Aorta (tissue), 5 donors: ENCODE measurements at places on chromosomes 1 and 21. TPM values are rescaled to one million over a fixed set of nuclear protein-coding genes. Genes with fewer than 3 reads are reported as not detected.

IKBKE gene
- 10.3 TPM for total RNA-seq

DNA sequence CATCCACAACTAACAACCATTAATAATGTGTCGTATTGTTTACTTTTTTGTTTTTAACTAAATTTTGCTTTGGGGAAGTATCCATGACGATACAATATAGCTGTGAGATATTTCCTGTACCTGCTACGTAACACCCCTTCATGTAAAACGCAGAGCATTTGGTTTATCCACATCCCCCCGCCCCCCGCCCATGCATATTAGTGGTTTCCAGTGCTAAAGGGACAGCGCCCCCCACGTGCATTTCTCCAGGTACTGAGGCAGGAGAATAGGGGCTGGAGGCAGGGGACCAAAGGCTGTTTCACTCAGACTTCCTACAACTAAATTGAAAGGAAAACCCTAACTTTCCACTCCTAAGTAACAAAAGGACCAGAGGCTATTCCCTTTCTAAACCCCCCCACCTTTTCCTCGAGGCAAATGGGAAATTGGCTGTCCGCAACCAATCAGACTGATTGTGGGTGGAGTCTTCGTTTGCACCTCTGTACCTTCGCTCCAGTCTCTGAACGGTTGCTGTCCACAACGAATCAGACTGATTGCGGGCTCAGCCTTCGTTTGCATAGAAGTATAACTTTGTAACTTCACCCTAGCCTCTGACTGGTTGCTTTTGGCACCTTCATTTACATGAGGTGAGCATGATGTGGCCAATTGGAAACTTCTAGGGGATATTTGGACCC, 12.2 kb upstream of the RIPK4 start:
- peak; percentile 32 for DNase-seq

GRCh38 chr1:171217658-171218443, 30.4 kb upstream of the FMO1 start:
- DNase-seq: no peak

- DNase-seq: no peak
Observed at GRCh38 chr1:94772230-94772641, 47.9 kb upstream of the SLC44A3 start.
